T-helper 17 cell (primary cell): ENCODE measurements at places on chromosomes 2 and 18.

- peaks cover 24% of the 10 kb centered on the region for H3K4me1 ChIP-seq
- H3K36me3 ChIP-seq, result peaks cover 6% of the 10 kb centered on the region
- DNase-seq, result peak; percentile 38
- peak overlapping the region; percentile 84 for H3K27ac ChIP-seq
- H3K27me3 ChIP-seq, result peaks cover 29% of the 10 kb centered on the region
Observed at GRCh38 chr2:10497797-10498251, 49.7 kb upstream of the ODC1 start.

DNA sequence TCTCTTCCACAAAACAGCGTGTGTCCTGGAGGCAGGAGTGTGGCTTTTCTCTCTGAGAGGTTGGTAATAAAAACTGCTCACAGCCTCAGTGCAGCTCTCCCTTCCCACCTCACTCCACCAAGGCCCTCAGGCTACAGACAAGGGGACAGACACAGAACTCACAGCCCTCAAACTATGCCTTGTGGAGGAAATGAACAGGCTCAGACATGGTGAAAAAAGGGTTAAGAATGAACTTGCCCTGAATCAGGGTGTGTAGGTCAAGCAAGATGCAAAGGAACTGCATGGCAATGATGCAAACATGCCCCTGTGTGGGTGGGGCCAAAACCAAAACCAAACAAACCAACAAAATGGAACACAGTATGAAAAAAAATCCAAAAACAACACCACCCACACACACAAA, 125.8 kb downstream of the GALNT14 start:
- DNase-seq, result no peak
- peaks cover 3% of the 10 kb centered on the region for H3K36me3 ChIP-seq
- peaks cover 40% of the 10 kb centered on the region for H3K27me3 ChIP-seq

- H3K4me1 ChIP-seq, result peaks cover 3% of the 10 kb centered on the region
- H3K27ac ChIP-seq, result peak overlapping the region; percentile 62
- H3K27me3 ChIP-seq, result no peaks in the 10 kb centered on the region
- H3K36me3 ChIP-seq, result peaks cover 13% of the 10 kb centered on the region
- DNase-seq, result no peak
Observed at GRCh38 chr2:182924306-182924705, 57.9 kb upstream of the FRZB start.

DNA sequence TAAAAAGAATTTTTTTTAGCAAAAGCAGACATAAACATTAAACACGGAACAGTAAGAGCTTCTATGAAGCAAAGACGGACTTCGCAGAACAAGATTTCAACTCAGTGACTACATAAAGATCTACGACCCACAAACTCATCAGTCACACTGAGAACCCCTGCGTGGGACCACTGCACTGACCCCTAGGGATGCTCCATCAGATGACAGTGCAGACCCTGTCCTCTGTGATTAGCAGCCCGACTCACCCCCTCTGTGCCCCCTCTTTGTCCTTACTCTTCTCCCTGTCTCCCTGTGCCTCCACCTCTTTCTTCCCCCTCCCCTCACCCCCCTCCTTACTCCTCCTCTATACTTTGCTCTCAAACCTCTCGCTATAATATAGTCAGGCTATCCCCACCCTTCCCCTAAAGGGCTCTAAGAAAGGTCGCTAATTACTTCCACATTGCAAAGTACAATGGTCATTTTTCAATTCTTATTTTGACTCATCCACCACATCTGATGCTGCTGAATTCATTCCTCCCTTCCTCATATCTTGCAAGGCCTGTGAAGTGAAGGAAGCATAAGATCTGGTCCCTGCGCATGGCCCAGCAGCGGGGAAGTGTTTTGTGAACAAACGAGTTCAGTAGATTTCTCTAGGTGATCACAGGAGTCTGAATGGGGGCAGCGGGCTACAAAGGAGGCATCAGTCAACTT, 89.3 kb downstream of the CABYR start:
- H3K4me1 ChIP-seq, result peaks cover 4% of the 10 kb centered on the region
- no peak for DNase-seq
- peaks cover 30% of the 10 kb centered on the region for H3K27me3 ChIP-seq
- H3K27ac ChIP-seq, result no peak overlapping the region
- H3K4me3 ChIP-seq, result no peak overlapping the region

- no peaks in the 10 kb centered on the region for H3K4me1 ChIP-seq
- no peaks in the 10 kb centered on the region for H3K36me3 ChIP-seq
- H3K27ac ChIP-seq, result no peak overlapping the region
Observed at GRCh38 chr18:31740180-31740579, 20.5 kb downstream of the SLC25A52 start.

DNA sequence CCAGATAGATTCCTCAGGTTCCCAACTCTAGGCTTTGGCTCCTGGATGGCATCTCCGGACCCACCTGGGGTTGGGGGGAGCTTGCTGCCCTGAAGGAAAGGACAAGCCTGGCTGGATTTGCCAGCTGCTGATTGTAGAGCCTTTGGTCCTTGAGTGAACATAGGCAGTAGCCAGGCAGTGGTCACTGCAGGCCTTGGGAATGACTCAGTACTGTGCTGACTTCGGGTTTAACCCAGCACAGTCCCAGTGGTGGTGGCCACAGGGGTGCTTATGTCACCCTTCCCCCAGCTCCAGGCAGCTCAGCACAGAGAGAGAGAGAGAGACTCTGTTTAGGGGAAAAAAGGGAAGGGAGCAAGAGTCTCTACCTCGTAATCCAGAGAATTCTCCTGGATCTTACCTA, 27.7 kb upstream of the ACTR2 start:
- peaks cover 16% of the 10 kb centered on the region for H3K27me3 ChIP-seq
- no peak overlapping the region for H3K4me3 ChIP-seq
- peaks cover 9% of the 10 kb centered on the region for H3K36me3 ChIP-seq
- H3K27ac ChIP-seq, result no peak overlapping the region
- no peak for DNase-seq
